ENCODE measurements at places on chromosomes 12 and 14.
A peak's percentile ranks its signal among the peaks of the same experiment; 100 is the strongest.

DNA sequence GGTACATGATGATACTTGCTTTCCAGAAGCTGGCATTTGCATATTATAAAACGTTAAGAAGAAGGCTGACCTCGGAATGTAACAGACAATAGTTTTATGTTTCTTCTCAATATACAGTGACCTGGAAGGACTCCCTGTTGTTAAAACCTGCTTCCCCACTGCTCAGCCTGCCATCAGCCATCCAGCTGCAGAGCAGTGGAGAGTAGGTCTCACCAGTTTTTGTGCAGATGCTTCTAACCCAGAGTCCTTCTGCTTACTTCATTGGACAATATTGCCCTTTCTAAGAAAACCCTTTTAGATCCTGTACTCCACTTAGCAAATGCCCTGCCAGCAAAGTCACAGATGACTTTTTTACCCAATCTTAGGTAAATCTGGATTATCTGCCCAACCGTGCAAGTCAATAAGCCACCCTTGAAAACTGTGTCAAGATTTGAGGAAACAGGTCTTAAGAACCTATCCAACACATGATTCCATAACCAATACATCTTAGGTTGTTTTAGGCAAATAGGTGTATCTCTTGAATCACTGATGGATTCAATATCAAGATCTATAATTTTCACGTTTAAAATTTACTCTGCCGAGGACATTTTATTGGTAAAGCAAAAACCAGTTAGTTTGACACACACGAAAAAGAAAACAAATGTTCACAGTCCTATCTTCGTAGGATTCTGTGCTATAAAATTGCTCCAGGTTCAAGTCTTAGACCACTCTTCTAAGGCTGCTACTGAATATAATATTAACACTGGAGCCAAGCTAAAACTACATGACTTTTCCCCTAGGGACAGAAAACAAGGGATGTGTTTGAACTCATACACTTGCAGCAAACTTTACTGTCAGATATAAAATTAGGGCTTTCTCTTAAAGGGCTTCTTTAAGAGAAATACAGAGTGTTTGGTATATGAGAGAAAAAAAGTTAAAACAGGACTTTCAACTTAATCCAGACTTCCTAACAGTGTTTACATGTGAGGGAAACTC lies 5.7 kb downstream of the PHLDA1 start:
- no peaks in the 10 kb centered on the region for H3K27me3 ChIP-seq
- no peaks in the 10 kb centered on the region for H3K36me3 ChIP-seq
- no peak overlapping the region for H3K27ac ChIP-seq
- no peak overlapping the region for H3K4me3 ChIP-seq
- peaks cover 11% of the 10 kb centered on the region for H3K4me1 ChIP-seq
- no peak for ATAC-seq

- H3K36me3 ChIP-seq: peaks cover 71% of the 10 kb centered on the region
- no peak overlapping the region for H3K4me3 ChIP-seq
- no peak for ATAC-seq
- H3K27ac ChIP-seq: peak overlapping the region; percentile 38
Measured at GRCh38 chr14:24179294-24179960, 7.5 kb downstream of the REC8 start.

GRCh38 chr12:109222062-109222461 lies 87.0 kb downstream of the FOXN4 start:
- no peaks in the 10 kb centered on the region for H3K4me1 ChIP-seq
- no peak overlapping the region for H3K27ac ChIP-seq
- no peaks in the 10 kb centered on the region for H3K27me3 ChIP-seq
- no peak overlapping the region for H3K4me3 ChIP-seq

GRCh38 chr12:124222368-124223245 lies 72.3 kb upstream of the RFLNA start:
- H3K27me3 ChIP-seq: peaks cover 53% of the 10 kb centered on the region
- H3K27ac ChIP-seq: no peak overlapping the region
- H3K36me3 ChIP-seq: peaks cover 7% of the 10 kb centered on the region
- H3K4me3 ChIP-seq: no peak overlapping the region
- H3K4me1 ChIP-seq: no peaks in the 10 kb centered on the region

DNA sequence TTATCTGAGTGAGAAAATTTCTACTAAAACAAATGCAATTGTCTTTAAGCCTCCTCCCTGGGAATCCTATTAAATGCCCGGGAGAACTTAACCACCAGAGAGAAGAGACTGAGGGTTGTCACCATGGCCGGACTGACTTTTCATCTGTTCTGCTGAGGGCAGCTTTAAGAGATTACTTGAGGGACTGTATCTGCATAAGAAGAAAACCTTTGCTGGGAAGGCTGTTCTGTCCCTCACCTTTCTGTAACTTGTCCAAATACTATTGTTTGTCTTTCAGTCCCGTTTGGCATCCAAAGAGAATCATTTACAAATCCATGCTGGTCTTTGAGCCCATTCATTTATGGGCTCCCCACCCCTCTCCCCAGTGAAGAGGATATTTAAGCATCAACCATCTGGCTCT lies 306.3 kb upstream of the FLRT2 start:
- H3K27ac ChIP-seq: no peak overlapping the region

DNA sequence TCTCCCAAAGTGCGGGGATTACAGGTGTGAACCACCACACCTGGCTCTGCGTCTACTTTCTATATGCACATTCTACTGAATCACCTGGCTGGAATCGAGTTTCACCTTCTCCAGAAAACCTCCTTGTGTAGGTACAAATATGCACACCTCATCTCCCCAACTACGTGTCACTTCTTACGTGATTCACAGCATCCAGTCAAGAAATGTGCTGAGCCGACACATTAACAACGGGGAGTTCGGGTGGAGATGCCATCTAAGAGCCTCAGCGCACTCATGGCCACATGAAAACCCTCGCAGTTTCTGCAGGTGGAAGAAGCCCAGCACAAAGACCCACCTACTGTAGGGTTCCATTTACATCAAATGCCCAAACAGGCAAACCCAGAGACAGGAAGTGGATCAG lies 29.3 kb downstream of the P2RX2 start:
- H3K27me3 ChIP-seq: no peaks in the 10 kb centered on the region
- peaks cover 51% of the 10 kb centered on the region for H3K36me3 ChIP-seq
- no peak overlapping the region for H3K4me3 ChIP-seq
- no peak overlapping the region for H3K27ac ChIP-seq
- H3K4me1 ChIP-seq: no peaks in the 10 kb centered on the region

GRCh38 chr14:68757618-68758081 lies 35.2 kb downstream of the ZFP36L1 start:
- peak overlapping the region; percentile 22 for H3K27ac ChIP-seq
- H3K4me3 ChIP-seq: no peak overlapping the region
- ATAC-seq: peak; percentile 88
- H3K36me3 ChIP-seq: no peaks in the 10 kb centered on the region
- H3K4me1 ChIP-seq: peaks cover 22% of the 10 kb centered on the region

DNA sequence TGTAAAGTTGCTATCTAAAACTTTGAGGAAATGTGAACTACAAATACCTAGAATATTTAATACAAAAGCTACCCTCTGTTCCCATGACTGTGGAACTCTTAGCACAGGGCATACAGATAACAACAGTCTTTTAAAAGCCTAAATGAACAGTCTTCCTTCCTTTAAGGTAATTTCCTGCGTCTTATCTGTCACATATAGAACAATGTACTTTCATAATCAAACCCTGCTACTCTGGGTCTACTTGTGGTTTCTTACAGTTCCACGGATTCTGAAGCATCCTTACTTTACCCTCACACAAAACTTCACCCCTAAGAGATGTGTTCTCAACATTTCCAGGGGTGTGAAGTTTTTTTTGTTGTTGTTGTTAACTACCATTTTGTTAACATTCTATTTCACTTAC lies 5.1 kb downstream of the PKP2 start:
- no peak for ATAC-seq
- H3K27me3 ChIP-seq: peaks cover 56% of the 10 kb centered on the region
- no peak overlapping the region for H3K27ac ChIP-seq
- H3K4me3 ChIP-seq: no peak overlapping the region
- H3K4me1 ChIP-seq: peaks cover 10% of the 10 kb centered on the region
- H3K36me3 ChIP-seq: no peaks in the 10 kb centered on the region

DNA sequence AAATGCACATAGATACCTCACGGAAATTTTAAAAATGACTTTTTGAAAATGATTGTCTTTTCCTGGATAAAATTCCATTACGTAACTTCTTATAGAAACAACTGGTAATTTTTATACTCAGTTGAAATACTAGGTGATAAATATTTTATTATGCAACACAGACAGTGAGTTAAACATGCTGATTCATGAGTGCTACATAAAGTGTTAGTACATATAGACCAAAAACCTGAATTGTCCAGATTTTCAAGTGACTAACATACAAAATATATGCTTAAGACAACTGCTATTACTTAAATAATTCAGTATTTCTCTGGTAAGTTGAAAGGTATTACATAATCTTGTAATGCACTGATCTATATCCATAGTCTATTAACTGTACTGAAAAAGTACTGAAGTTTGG lies 11.9 kb downstream of the PTPRO start:
- H3K27me3 ChIP-seq: peaks cover 19% of the 10 kb centered on the region
- no peak for ATAC-seq
